Activated CD4-positive, alpha-beta T cell treated with anti-CD3 and anti-CD28 coated beads, Interleukin-2, amount 50 U/mL, for 1 hour (primary cell): ENCODE measurements at places on chromosomes 12 and 14.
A peak's percentile ranks its signal among the peaks of the same experiment; 100 is the strongest.

DNA sequence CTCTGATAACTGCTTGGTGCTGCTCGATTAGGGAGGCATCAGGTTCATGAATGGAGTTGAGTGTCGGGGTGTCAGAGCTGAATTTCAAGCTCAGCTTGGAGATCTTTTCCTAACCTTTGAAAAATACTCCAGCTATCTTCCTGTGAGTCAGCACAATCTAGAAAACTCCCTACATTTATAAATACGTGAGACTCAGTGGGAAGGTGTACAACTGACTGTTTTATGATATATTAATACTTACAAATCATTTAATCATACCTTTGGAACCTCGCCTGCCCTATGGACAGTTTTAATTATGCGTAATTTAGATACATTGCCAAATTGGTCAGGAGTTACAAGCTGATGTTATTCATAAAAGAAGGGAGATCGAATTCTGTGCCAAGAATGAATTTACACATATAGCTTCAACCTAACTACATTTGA lies 961 bp downstream of the CMAS start:
- no peak for DNase-seq

GRCh38 chr14:68910540-68910939 lies 68.6 kb downstream of the ACTN1 start:
- DNase-seq: no peak

DNA sequence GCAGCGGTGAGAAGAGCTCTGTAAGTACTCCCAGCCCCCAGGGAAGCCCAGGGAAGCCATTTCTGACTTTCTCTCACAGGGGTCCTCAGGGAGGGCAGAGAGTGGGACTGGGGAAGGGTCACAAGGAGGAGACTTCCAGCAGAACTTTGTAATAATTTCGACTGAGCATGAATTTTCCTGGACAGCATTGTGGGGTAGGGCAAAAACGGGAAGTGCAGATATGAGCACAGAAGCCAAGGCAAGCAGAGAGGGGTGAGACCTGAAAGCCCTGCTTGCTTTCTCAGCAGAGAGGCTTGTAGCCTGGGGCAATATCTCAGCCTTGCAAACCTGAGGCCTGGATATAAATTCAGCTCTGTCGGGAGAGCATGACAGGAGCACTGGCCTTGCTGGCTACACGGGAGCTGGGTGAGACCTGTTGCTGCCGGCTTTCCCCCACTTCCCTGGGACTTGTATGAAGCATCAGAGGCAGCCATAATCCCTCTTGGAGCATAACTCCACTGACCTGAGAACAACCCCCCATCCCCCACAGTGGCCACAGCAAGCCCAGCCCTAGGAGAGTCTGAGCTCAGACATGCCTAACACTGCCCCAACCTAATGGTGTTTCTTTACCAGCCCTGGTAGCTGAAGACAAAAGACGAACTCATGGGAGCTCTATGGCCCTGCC lies 9.8 kb upstream of the IQSEC3 start:
- DNase-seq: no peak

GRCh38 chr14:50068496-50068895 lies 47.9 kb downstream of the VCPKMT start:
- DNase-seq: no peak

DNA sequence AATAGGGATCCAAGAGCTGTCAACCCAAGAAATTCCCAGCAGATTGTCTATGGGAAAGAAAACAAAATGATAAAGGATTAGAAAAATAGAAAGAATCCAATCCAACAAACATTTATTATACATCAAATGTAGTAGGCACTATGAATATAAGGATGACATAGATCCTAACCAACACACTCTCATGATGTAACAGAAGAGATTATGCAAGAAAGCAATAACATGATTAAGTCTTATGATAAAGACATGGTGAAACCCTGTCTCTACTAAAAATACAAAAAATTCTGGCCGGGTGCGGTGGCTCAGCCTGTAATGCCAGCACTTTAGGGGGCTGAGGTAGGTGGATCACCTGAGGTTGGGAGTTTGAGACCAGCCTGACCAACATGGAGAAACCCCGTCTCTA lies 2.7 kb downstream of the MED6 start:
- DNase-seq: no peak

GRCh38 chr12:62003701-62004100 lies 256.5 kb upstream of the USP15 start:
- no peak for DNase-seq

DNA sequence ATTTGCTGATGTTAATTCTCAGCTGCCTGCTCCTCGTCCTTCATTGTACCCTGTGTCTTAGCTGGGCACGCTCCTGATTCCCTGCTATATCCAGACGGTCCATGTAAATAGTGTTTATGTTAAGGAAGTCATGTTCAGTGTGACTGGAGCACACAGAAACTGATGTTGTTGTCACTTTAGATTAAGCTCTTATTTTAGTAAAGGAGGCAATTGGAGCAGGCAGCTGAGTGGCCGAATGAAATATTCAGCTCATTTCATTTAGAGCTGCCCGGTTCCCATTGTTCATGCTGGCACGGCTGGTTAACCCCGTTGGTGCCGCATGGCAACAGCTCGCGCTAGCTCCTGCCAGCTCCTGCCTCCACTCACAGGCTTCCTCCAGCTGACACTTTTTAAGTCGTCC lies 446.8 kb upstream of the SOX5 start:
- no peak for DNase-seq

GRCh38 chr14:76876076-76876475 lies 49.9 kb downstream of the LRRC74A start:
- peak; percentile 41 for DNase-seq

GRCh38 chr12:130131025-130131424 lies 31.2 kb upstream of the FZD10 start:
- DNase-seq: no peak

DNA sequence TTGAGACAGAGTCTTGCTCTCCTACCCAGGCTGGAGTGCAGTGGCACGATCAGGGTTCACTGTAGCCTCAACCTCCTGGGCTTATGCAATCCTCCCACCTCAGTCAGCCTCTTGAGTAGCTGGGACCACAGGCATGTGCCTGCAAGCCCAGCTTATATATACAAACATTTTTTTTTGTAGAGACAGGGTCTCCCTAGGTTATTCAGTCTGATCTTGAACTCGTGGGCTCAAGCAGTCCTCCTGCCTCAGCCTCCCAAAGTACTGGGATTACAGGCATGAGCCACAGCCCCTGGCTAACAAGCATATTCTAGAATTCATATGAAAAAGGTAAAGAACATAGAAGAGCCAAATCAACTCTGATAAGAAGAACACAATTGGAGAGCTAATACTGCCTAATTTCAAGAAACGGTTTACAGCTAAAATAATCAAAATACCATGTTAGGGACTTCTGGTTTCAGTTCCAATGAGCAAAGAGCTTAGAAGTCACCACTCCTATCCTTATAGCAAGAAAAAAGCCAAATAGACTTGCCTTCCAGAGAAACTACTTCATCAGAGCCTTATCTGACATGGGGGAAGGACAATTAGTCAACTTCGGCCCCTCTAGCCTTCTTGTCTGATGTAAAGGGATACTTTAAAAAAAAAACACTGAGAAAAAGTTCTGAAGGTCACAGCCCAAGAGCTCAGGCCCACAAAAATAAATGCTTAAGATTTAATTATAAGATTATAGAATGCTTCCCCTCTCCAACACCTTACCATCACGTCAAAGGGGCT lies 37.6 kb downstream of the TMEM116 start:
- no peak for DNase-seq

DNA sequence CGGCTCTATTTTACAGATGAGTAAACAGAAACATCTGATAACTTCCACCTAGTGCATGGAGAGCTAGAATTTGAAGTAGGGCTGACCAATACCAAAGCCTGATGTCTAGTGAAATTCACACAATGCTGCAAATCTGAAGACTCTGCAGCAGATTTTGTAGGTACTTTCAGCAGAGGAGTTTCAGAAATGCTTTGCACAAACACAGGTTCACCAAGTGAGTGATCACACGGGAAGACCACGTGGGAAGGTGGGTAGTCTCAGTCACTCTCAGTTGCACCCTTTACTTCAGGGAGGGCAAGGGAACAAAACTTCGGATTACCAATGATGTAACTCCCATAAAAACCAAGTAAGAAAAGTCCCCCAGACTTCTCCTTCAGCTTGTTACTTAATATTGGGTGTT lies 63.3 kb upstream of the DAAM1 start:
- no peak for DNase-seq

DNA sequence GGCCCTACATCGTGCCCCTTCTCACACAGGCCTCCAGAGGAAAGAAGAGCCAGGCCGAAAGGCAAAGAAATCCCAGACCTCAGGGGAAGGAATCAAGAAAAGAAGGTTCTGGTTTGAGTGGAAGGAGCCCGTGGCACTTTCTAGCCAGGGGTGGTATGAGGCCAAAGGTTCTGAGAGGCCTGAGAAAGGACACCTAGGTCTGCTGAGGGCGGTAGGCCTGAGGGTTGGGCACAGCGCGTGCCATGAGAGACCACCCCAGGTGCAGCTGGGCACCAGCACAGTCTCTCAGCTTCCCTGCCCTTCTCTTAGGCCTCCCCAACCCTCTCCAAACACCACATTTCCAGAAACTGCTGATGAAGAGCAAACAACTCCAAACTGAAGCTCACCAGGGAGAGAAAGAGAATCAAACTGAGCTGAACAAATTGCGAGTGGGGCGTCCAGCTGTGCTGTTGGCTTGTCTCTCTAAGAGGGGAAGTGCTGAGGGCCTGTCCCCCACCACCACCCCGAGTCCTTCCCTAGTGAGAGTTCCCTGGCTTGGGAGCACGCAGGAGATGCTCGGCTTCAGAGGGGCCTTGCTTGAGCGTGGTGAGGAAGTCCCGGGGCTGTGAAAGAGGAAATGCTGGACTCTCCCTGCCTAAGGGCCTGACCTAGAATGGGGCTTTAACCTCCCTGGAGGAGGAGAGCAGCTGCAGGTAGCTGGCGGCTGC lies 184.8 kb downstream of the ZFP36L1 start:
- no peak for DNase-seq

GRCh38 chr14:64549791-64550620 lies at the start of gene PPP1R36:
TSS of gene PPP1R36 (plus strand) at chr14:64549961. CDS start at chr14:64549998, 37 bp downstream.
- DNase-seq: peak; percentile 35

DNA sequence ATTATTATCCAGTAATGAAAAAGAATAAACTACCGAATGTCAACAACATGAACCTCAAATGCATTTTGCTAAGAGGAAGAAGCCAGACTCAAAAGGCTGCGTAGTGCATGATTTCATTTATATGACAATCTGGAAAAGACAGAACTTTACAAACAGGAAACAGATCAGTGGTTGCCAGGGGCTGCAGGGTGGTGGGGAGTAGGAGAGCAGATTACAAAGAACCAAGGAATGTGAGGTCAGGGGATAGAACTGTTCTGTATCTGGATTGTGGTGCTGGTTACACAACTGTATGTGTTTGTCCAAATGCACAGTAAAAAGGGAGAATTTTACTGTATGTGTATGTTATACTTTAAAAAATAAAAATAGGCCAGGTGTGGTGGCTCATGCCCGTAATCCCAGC lies 89.7 kb upstream of the MYL2 start:
- DNase-seq: no peak

DNA sequence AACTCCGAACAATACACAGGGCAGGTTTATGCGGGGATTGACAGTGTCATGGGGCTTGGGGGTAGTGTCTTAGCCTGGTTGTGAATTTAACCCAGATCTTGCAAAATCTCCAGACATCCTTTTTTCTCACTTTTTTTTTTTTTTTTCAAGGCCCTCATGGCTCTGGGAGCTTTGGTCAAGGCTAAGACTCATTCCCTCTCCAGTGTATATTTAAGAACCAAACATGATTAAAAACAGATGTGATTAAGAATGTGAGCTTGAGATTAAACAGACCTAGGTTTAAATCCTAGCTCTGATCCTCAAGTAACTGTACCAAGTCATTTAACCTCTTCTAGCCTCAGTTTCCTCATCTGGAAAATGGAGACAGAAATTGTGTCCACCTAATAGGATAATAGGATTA lies 151.7 kb upstream of the FUT8 start:
- no peak for DNase-seq

- no peak for DNase-seq
These were observed 85.4 kb upstream of the MANSC4 start for GRCh38 chr12:27865421-27865820.

DNA sequence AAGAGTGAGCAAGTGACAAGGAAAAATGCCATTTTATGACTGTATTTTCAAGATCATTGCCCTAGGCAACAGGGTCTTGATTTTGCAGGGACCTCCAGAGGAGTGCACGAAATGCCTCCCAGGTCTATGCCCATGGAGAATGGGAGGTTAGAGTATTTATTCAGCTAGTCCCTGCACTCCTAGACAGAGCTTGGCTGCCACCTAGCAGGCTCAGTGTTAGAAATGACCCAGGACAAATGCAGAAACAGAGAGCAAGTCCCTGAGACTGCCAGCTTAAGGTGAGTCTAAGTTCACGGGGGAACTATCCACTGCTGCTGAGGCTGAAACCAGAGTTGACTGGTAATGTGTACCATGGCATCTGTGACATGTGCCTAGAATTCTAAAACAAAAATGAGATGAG lies 506.4 kb downstream of the MED13L start:
- no peak for DNase-seq

GRCh38 chr14:81589381-81590065 lies 55.9 kb upstream of the SEL1L start:
- DNase-seq: no peak

DNA sequence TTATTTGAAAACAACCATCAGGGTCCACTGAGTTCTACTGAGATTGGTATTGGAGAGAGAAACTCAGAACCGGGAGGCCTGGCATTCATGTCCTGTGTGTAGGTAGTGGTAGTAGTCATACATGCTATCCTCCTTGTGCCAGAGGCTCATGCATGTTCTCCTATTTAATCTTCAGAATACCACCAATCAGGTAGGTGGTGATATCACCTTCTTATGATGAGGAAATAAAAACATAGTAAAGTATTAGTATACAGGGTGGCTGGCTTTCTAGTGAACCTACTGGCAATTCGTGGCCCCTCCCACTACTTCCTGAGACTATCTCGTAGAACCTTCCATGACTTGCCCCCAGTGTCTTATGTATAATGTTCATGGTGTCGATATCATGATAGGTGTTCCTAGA lies 40.5 kb upstream of the EID3 start:
- no peak for DNase-seq

DNA sequence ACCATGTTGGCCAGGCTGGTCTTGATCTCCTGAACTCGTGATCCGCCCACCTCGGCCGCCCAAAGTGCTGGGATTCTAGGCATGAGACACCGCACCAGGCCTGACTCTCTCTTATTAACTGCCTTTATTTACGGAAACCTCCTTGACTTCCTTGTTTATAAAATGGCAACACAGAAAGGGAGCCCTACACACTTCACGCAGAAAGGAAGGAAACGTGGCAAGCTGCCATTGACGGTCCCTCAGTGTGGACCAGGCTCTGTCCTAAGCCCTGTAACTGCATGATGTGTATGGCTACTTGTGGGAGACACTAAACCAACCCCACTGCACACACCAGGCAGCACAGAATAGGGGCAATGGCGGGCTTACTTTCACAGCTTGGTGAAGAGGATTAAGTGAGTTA lies 11.7 kb downstream of the CINP start:
- DNase-seq: no peak
